Amniotic epithelial cell (primary cell): ENCODE measurements at places on chromosomes 2 and 18.

DNA sequence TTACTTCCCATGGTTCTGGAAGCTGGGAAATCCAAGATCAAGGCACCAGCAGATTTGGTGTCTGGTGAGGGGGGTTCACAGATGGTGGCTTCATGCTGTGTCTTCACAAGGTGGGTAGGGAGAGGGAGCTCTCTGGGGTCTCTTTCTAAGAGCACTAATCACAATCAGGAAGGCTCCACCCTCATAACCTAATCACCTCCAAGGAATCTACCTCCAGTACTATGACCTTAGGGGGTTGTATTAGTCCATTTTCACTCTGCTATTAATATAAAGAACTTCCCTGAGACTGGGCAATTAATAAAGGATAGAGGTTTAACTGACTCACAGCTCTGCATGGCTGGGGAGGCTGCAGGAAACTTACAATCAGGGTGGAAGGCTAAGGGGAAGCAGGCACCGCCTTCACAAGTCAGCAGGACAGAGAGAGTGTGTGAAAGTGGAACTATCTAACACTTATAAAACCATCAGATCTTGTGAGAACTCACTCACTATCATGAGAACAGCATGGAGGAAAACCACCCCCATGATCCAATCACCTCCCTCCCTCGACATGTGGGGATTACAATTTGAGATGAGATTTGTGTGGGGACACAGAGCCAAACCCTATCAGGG, 17.6 kb downstream of the TBC1D8 start:
- no peak for DNase-seq

DNA sequence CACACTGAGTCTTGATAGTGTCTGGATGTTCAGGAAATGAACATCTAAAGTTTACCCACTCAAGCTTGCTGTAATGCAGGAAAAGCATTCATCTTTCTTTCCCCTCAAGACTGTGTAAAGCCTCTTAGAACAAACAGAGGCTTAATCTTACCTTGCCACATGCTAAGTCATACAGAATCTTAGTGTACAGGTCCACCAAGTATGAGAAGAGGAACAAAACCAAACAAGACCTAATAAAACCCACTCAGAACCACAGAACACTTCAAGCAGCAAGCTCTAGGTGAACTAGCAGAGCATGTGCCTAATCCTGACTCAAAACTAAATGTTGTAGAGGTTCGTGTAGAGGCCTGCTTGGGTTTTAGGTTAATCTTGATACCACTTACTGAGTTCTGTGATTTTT, 97.6 kb downstream of the SPTBN1 start:
- DNase-seq, result no peak

GRCh38 chr2:192245329-192245728, 50.6 kb upstream of the TMEFF2 start:
- DNase-seq, result no peak

DNA sequence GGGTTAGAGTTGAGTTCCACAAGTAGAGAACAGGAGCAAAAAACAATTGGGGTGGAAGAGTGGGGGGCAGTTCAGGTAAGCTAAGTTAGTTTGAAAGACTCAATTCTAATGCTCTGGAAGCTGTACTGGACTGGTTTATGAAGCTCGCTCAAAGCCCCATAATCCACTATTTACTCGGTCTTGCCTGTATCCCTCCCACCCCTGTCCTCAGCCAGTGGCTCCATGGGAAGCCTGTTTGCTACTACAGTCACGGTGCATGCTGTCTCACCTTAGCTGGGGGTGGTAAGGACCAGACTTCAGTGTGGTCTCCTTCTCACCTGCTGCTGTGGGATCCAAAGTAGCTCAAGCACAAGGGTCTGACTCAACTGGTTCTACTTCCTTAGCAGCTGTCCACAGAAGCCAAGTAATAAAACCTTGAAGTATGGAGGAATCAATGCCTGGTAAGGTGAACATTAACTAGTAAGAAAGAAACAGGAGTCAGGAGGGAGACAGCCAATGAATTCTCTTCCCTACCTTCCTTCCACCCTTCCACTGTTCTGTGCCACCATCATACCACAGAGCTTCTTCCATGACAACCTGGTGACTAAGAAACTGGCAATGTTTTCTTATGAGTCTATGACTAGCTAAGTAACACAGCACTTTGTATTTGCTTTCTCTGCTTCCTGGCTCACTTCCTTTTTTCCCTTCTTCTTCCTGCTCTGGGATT, 230.8 kb downstream of the SRBD1 start:
- DNase-seq, result no peak

GRCh38 chr2:168731616-168732015, 70.8 kb upstream of the NOSTRIN start:
- no peak for DNase-seq

GRCh38 chr2:29317077-29317517, 201.9 kb downstream of the CLIP4 start:
- DNase-seq, result peak; percentile 90

GRCh38 chr2:237567276-237568029, 1.1 kb downstream of the PRLH start:
- DNase-seq, result no peak

DNA sequence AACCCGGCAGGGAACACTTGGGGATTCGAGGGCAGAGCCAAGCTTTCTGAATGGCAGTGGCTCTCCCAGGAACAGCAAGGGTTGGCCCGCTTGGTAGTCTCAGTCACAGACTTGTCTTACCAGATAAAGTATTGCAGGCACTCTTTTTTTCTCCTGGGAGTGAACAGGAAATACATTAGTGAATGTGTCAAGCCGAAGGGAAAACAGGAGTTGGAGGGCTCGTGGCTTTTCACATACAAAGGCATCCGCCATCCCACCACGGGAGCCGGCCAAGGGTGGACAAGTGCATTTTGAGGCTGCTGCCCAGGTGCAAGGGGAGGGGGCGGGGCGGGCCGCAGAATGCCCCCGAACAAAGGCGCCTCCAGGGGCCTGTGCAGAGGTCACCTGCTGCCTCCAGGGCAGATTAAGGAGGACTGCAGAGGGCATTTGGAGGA, 163.3 kb upstream of the SIX3 start:
- no peak for DNase-seq

DNA sequence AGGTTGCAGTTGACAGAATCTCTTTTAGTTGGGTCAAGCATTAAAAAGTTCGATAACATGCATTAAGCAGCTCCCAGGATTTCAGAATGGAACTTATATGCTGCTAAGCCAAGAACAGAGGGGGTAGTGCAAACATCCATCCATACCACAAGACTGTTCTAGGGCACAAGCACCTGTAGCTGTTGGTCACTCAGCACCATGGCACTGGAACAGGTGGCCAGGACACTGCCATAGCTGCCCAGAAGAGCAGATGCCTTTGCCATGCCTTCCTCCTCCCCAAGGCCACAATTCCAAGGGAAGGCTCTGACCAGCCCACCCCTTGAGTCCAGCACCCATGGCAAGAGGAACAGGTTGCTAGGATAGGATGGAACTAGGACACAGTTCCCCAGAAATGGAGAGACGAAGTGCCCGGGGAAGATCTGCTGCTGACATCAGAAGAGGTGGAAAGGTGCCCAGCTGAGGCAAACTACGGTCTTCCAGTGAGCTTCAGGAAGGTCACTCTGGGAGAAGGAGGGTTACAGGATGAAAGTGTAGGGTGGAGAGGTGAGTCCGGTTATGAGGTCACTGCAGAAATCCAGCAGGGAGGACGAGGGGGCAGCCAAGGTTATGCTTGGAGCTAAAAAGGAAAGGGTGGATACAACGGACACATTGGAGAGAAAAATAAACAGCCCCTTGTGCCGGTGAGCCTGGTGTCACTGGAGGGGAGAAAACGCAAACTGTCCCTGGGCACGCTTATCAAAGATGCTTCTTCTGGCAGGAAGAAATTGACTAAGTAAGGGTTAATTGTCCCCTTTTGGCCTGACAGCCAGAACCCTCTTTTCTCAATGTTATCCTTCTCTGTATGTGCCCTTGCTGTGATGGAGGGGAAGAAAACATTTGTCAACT, 41.9 kb downstream of the C1QL2 start:
- DNase-seq, result no peak

DNA sequence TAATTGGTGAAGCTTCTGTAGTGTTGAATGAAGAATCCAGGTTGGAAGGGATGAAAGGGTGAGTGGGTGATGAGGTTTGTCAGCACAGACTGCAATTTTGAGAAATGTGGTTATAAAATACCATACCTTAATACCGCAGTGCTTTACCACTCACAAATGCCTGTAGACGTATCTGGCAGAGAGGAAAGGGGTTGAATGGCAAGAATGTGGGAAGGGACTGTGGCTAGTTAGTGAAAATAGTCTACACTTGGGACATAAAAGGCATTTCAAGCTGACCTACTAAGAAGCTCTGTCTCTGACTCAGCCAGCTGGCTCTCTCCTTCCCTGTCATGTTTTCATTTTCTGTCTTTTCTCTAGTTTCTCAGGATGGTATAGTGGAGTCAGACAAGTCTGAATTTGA, 25.1 kb downstream of the CDK15 start:
- DNase-seq, result peak; percentile 84

DNA sequence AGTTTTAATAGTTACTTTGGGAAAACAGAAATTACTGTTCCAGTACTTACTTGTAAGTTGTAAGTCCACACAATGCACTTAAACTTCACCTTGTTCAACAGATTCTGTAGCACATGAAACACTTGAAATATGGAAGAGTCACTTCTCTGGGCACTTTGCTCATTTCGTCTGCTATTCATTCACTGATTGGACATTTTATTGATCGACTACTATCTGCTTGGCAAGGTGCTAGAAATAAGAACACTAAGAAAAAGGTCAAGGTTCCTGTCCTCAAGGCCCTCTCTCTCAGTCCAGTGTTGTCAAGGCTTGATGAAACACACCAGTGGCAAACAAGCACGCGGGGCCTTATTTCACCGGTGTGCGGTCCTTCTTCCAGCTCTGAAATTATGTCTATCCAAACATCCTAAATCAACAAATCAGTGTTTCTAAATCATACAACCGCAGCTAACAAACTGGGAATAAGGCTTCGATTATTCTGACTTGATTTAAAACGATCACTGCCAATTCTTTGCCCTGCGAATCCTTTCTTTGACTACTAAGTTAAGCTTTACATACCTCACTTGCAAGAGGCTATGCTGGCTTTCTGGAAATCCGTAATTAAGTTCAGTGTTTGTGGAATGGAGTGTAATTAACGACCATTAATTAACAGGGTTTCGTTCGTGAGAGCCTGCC, 780 bp upstream of the ITGAV start:
- no peak for DNase-seq

GRCh38 chr2:79114797-79115494, 5.3 kb upstream of the REG1A start:
- no peak for DNase-seq

DNA sequence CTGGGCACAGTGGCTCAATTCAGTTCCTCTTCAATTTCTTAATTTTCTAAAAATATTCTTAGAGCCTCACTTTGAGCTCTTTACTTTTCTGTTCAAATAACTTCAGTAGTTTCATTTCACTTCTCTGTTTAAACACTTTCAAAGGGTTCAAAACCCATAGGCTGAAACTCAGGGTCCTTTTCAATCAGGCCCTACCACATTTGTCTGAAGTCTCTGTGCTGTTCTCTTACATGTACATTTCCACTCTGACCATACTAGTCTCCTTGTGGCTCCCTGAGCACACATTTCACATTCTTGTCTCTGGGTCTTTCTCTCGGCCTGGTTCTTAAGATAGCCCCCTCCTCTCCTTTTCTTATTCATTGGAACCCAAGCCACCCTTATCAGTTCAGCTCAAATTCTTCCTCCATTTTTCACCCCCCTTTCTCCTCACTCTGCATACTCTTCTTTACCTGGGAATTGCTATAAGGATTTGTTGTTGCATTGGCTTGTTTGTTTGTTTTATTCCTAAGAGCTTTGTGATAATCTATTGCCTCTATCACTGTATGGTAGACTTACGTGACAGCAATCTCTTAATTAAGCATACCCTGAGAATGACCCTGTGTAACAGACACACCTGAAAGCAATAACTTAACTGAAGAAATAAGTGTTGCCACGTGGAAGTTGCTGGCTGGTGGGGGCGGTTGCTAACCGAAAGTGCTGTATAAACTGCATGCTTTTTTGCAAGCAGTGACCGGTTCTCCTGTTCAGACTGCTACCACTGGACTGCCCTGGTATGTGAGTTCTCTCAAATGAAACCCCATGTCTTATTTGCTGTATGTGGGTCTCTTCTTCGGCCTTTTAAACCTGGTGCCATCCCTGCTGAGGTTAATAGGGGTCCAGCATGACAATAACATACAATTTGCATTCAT, 27.7 kb upstream of the ACADL start:
- no peak for DNase-seq

DNA sequence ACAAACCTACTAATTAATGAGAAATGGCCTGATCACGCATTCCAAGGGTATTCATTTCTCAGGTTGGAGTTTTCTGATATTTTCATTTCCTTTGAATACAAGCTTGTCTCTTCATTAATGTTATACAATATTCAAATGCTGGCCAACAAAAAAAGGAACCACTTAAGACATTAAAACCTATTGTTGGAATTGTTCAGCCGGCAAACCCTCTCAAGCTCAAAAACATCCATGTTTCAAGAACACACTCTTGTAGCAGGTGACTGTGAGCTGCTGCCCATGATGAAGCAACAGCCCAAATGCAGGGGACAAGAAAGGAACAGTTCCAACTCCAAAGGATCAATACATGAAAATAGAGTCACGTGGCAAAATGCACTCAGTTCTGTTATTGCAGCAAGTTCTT, 454.5 kb downstream of the BCL11A start:
- no peak for DNase-seq

DNA sequence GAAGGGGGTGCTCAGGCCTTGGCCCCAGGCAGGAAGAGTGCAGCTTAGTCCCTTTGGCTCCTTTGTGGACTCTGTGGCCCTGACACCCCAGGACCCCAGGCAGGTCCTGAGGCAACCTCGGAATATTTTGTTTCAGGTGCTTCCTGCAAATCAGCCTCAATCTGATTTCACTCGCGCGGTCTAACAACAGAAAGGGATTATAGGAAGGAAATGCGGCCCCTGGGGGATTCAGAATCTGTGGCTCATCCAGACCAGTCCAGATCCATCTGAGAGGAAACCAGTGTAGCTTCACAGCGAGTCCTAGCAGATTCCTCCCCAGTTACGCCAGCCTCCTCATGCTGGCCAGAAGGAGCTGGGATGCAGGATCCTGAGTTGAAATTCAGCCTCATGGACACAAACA, 59.5 kb upstream of the YWHAQ start:
- DNase-seq, result peak; percentile 95

DNA sequence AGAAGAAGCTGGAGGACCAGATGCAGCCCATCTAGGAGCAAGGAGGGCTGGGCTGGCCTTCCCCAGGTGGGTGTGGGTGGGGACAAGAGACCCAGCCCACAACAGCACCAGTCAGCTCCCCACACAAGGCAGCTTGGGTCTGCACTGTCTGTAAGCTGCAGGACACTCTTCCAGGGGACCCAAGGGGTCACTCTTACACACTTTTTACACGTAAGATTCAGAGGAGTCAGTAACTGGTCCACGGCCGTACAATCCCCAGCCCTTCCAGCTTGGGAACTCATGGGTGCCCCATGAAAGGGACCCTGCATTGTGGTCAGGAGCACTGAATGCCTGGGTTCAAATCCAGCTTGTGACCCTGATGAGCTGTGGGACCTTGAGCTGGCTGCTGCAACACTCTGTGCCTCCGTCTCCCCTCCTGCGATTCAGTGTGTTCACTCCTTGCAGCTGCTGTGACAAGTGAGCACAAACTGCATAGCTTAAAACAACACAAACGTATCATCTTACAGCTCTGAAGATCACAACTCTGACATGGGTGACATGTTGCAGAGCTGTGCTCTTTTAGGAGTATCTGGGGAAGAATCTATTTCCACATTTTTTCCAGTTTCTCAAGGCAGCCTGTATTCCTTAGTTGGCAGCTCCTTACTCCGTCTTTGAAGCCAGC, 11.1 kb upstream of the SLC66A3 start:
- DNase-seq, result no peak

- no peak for DNase-seq
Observed at GRCh38 chr18:23584019-23584983, 2.0 kb downstream of the NPC1 start.

- peak; percentile 92 for DNase-seq
Observed at GRCh38 chr18:48841381-48842258, 109.1 kb downstream of the SMAD7 start.
